ENCODE measurements at places on chromosomes 16 and 17. TPM values are rescaled to one million over a fixed set of nuclear protein-coding genes. Genes with fewer than 3 reads are reported as not detected.

Gene BCKDK
- total RNA-seq = 17.1 TPM

GRCh38 chr16:79008036-79008868, 592.3 kb downstream of the MAF start:
- no peak for DNase-seq

- peak; percentile 78 for DNase-seq
These were observed 11.0 kb upstream of the CBFB start for GRCh38 chr16:67017810-67018488.

GRCh38 chr17:37388266-37388665, 12.5 kb downstream of the C17orf78 start:
- no peak for DNase-seq

DNA sequence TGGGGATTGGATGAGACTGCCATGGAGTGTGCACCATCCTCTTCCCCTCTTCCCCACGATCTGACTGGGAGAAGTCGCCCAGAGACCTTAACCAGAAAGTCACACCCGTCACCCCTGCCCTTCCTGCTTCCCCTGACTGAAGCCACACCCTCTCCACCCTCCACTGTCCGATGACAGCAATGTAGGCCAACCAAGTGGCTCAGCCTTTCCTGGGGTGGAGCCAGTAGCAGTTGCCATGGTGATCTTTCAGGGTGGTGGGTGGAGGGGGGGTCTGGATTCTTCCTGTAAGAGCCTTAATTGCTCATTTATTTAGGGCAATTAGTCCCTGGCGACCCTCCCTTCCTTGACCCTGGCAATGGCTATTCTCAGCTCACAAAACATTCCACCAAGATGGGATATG, 37.5 kb upstream of the PHB1 start:
- DNase-seq = no peak

- DNase-seq = no peak
These were observed 11.1 kb downstream of the VWA3A start for GRCh38 chr16:22103441-22103840.

Gene ITGAD
- total RNA-seq = not detected

DNA sequence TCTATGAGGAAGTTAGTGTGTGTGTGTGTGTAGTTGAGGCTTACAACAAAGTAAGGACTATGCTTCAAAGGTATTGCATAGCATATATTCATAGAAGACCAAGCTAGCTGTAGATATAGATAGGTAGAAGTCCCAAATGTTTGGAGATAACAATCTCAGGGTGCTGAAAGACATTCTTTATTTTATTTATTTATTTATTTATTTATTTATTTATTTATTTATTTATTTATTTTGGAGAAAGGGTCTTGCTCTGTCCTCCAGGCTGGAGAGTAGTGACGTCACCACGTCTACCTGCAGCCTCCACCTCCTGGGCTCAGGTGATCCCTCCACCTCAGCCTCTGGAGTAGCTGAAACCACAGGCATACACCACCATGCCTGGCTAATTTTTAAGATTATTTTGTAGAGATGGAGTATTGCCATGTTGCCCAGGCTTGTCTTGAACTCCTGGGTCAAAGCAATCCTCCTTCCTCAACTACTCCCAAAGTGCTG, 284.6 kb upstream of the KIF2B start:
- DNase-seq = no peak

Gene TMC8
- 367 TPM for total RNA-seq

Gene CTDNEP1
- 138 TPM for total RNA-seq

DNA sequence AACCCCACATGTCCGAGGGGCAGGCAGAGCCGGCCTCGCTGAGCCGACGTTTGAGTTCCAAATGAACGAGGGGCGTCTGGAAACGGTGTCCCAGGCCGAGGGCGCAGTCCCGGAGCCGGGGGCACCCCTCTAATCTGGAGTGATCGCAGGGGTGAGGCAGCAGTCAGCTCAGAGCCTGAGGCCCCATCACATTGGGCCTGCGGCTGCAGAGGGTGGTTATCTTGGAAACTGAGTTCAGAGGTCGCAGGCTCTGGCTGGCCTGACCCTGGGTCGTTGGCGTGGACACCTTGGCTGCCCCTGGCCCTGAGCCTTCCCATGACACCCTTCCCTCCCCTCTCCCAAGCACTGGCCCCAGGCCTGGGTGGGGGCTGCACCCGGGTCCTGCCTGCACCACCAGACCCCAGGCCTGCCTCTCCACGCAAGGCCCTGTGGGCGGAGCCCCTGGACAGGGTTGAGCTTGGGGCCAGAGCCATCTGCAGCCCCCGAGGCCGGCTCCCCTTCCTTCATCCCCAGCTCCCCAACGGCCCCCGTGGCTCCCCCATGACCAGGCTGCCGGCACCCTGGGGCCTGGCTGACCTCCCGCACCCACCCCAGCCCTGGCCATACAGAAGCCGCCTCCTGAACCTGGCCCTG, 45.6 kb downstream of the ZFPM1 start:
- no peak for DNase-seq

DNA sequence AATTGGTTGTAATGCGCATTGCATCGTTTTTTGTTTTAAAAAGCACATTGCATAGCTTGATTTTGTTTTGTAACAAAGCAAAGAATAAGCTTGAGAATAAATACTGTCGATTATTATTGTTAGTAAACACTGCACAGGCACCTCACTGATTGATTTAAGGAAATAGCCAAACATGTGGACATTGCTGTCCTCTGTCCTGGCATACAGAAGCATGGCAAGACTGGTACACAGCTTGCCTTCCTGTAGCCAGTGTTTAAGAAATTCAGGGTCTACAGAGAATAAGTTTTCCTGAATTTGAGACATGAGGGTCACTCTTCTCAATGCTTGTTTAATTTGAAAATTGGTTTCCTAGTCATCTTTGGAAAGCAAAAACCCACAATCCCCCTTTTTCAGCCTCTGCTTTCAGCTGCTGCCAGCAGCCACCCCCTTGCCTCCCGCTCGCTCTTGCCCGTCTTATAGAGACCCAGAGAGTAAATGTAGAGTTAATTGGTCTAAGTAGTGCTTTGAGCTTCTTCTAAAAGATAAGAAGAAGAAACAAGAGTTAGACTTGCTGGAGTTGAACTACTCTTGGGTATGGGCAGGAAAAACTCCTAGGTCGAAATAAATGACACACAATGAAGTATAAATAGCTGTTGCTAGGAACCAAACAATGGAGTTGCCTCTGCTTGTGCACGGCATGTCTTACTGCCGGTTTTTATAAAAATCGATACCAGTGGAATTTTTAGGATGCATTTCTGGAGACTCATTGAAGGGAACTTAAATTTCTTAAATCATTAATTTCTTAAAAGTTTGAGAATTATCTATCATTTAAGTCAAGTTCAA, 116.6 kb downstream of the MRTFB start:
- no peak for DNase-seq

Gene KRTAP4-4
- total RNA-seq = not detected

DNA sequence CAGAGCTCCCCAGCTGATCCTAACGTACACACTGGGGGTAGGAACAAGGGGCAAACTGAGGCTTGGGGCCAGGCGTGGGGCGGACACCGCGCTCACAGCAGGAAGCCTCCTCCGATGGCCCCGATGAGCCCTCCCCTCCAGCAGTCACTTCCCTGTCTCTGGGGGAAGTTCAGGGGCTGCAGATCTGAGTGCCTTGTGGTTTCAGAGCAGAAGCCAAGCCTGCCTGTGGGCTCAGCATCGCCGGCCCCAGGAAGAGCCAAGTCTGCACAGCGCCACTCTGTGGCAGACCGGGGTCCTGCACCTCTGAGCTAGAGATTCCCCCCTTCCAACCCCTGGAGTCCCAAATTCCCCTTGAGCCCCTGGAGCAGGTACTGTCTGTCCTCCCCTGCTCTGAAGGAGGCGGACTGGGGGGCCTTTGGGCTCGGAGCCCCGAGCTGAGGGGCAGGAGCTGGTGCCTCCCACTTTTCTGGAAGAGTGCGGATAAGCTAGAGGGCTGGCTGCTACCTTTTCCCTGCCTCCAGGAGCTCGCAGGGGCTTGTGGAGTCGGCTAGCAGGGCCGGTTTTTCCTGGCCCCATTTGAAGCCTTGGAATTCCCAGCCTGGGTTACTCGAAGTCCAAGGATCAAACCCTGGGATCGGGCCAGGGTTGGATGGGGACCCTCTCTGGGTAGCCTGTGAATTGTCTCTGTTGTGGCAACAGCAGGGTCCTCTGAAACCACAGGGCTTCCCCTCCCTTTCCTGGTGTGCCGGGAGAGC, 2.9 kb downstream of the GSE1 start:
- DNase-seq = peak; percentile 93

GRCh38 chr17:77306790-77307478, 166.2 kb downstream of the SEC14L1 start:
- DNase-seq = no peak

Gene SLC25A19
- 20.5 TPM for total RNA-seq

DNA sequence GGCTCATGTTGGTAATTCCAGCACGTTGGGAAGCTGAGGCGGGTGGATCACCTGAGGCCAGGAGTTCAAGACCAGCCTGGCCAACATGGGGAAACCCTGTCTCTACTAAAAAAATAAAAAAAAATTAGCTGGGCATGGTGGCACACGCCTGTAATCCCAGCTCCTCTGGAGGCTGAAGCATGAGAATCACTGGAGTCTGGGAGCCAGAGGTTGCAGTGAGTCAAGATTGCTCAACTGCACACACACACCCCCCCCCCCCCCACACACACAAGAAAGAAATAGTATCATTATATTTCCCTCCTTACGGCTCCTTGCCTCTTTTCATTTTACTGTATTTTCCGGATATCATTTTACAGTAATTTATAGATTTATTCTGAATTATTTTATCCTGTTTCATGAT, 963.1 kb upstream of the GOT2 start:
- DNase-seq = no peak

- DNase-seq = no peak
These were observed 21.9 kb downstream of the KIF2B start for GRCh38 chr17:53844491-53845107.

DNA sequence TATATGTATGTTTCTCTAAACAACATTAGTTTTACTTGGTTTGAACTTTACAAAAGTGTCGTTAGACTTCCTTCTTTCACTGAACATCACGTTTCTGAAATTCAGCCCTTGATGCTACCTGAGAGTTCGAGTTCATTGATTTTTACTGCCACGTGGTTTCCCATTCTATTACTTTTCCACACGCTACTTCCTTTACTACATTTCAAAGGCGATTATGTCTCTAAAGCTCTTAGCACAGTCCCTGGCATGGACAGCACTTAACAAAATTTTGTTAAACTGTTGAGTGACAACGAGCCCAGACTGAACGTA, 15.9 kb upstream of the ARHGAP17 start:
- no peak for DNase-seq

DNA sequence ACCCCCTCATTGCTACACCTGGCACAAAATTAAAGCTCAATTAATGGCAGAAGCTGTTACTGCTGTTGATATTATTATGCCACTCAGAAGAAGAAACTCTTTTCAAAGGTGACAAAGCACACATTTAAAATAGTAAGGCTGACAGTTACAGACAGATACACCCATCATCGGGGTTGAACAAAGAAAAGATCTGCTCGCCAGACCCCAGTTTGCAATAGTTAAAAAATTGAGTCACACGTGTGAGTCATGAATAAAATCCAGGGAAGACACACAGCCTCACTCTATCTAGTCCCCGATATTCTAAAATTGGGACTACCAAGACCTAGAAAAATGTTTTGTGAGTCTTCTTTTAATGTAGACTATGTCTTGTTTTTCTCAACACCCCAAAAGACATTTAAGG, 330.0 kb upstream of the SOX9 start:
- DNase-seq = no peak

Gene ARHGDIG
- total RNA-seq = 0.68 TPM

GRCh38 chr17:35554668-35555067, 6.0 kb downstream of the SLFN14 start:
- no peak for DNase-seq

DNA sequence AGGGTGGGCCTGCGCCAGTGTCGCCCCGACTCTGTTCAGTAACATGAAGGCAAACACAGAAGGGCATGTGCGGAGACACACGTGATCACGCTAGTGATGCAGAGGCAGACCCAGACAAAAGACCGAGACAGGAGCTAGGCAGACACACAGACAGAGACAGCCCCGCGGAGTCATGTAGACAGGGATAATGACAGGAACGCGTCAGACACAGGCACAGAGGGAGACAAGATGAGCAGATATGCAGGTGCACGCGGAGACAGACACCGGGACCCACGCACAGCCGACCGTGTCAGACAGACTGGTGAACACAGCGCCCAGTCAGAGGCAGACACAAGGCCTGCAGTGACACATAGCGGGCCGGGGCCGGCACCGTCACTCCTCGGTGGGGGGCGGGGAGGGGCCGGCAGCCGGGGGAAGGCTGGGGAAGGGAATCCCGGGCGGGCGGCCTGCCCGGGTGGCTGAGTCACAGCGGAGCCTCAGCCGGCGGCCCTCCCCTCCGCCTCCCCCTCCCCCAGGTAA, 7.4 kb downstream of the KDM6B start:
- DNase-seq = peak; percentile 85

Gene KRTAP4-5
- not detected for total RNA-seq

Gene CPHXL2
- not detected for total RNA-seq

GRCh38 chr17:40615068-40615840, 32.4 kb downstream of the SMARCE1 start:
- DNase-seq = peak; percentile 77

Gene CD2BP2
- 62.9 TPM for total RNA-seq

DNA sequence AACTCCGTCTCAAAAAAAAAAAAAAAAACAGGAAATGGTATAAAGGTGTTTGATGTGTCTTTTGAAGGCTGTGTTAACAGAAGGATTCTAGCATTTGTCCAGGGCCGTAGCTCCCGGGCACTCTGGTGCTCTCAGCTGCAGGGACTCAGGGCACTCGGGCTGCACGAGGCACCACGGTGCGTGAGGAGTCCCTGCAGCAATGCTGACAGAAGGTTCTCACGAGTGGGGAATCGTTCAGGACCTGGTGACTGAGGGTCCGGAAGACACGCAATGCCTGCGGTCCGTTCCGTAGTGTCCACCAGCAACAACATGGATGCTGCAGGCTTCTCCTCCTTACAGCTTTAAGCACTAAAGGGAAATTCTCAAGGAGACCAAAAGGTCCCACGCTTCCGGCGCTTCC, 12.6 kb upstream of the FAAP100 start:
- DNase-seq = no peak

Gene DBF4B
- total RNA-seq = 9.2 TPM

GRCh38 chr16:49474741-49475140, 101.1 kb downstream of the C16orf78 start:
- DNase-seq = no peak

GRCh38 chr16:26525856-26526255, 540.9 kb upstream of the C16orf82 start:
- no peak for DNase-seq

GRCh38 chr16:19886073-19886941, 1.7 kb upstream of the GPRC5B start:
- DNase-seq = peak; percentile 80

Gene PLEKHH3
- not detected for total RNA-seq

DNA sequence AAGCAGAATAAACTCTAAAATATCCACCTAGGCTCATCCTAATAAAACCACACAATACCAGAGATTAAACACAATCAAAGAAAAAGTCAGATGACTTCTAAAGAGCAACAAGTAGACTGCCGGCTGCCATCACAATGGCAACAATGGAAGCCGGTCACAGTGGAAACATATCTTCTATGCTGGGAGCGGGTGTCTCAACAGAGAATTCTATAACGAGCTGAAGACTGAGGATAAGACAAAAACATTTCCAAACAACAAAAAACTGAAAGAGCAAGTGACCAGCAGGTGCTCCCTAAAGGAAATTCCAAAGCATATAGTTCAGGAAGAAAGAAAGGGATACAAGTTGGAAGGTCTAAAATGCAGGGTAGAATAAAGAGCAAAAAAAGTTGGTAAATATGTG, 8.9 kb downstream of the NSMCE1 start:
- no peak for DNase-seq

Gene CA5A
- total RNA-seq = not detected

Gene OR3A3
- not detected for total RNA-seq
